ENCODE measurements at places on chromosomes 6 and 20. TPM values are rescaled to one million over a fixed set of nuclear protein-coding genes. Genes with fewer than 3 reads are reported as not detected.

- H3K4me1 ChIP-seq = no peaks in the 10 kb centered on the region
- H3K4me3 ChIP-seq = no peak overlapping the region
- H3K36me3 ChIP-seq = no peaks in the 10 kb centered on the region
- H3K27ac ChIP-seq = no peak overlapping the region
- no peak for DNase-seq
Measured at GRCh38 chr20:9110365-9110764, 41.5 kb downstream of the PLCB4 start.

GRCh38 chr20:57790176-57790575 is 80.4 kb upstream of the PMEPA1 start:
- no peak overlapping the region for H3K27ac ChIP-seq
- H3K36me3 ChIP-seq = no peaks in the 10 kb centered on the region
- peaks cover 2% of the 10 kb centered on the region for H3K27me3 ChIP-seq
- no peak overlapping the region for H3K4me3 ChIP-seq
- no peak for DNase-seq

The CDKN1A gene
- 7.3 TPM for total RNA-seq

- peaks cover 5% of the 10 kb centered on the region for H3K27me3 ChIP-seq
- H3K4me1 ChIP-seq = no peaks in the 10 kb centered on the region
- no peak overlapping the region for H3K4me3 ChIP-seq
- DNase-seq = no peak
- no peak overlapping the region for H3K27ac ChIP-seq
Measured at GRCh38 chr6:134684423-134684795, 265.5 kb downstream of the ALDH8A1 start.

GRCh38 chr6:160831739-160832138 is 129.7 kb downstream of the PLG start:
- H3K27me3 ChIP-seq = no peaks in the 10 kb centered on the region
- H3K27ac ChIP-seq = peak overlapping the region; percentile 4
- H3K36me3 ChIP-seq = no peaks in the 10 kb centered on the region
- H3K4me1 ChIP-seq = no peaks in the 10 kb centered on the region

The MCM9 gene
- 16.7 TPM for total RNA-seq

GRCh38 chr20:12717061-12717460 is 291.7 kb upstream of the SPTLC3 start:
- no peak overlapping the region for H3K27ac ChIP-seq
- no peaks in the 10 kb centered on the region for H3K36me3 ChIP-seq
- no peak for DNase-seq
- no peaks in the 10 kb centered on the region for H3K27me3 ChIP-seq

DNA sequence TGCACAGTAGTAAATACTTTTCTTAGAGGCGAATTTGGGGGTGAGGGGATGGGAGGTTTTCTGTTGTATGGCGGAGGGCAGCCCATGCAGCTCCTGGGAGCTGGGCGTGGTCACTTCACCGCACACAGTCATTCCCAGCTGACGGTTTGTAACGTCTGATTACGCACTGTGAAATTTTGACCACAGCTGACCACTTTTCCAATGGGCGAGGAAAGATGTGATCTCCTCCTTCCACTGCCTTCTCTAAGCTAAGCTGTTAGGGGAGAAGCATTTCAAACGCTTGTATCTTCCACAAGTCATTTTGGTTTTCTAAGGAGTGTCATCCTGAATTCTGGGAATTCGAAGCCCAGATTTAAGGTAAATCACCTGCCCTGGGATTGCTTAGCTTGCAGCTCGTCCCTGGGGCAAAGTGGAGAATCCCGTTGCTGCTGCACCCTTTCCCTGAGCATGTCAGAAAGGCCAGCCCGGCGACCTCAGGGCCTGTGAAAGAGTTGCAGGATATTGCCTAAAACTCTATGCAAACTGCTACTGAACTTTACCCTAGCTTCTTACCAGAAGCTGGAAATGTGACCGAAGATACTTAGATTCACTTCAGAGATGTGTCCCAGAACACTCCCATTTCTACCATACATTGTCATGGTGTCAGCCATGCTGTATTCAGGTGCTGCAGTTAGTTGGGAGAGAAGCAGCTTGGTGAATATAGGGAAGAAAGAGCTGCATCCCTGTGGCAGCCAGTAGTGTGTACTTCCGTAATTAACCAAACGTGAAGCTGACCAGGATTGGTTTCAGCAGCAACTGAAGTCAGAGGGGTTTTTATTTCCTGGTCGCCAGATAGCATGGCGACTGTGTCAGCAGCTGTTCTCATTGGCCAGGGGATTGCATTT is 58.9 kb downstream of the RREB1 start:
- H3K4me1 ChIP-seq = peaks cover 94% of the 10 kb centered on the region
- H3K27ac ChIP-seq = peak overlapping the region; percentile 88
- peak overlapping the region; percentile 6 for H3K4me3 ChIP-seq
- no peaks in the 10 kb centered on the region for H3K27me3 ChIP-seq
- peak; percentile 84 for DNase-seq

GRCh38 chr6:147080225-147080624 is 124.0 kb upstream of the STXBP5 start:
- H3K4me3 ChIP-seq = no peak overlapping the region
- DNase-seq = no peak
- no peaks in the 10 kb centered on the region for H3K4me1 ChIP-seq
- H3K27me3 ChIP-seq = no peaks in the 10 kb centered on the region
- no peak overlapping the region for H3K27ac ChIP-seq

GRCh38 chr6:161761966-161762365 is 488.1 kb upstream of the AGPAT4 start:
- H3K4me1 ChIP-seq = no peaks in the 10 kb centered on the region
- H3K27ac ChIP-seq = no peak overlapping the region
- H3K4me3 ChIP-seq = no peak overlapping the region
- H3K27me3 ChIP-seq = no peaks in the 10 kb centered on the region

GRCh38 chr6:44127186-44128019 is at the start of the genes MRPL14 and TMEM63B:
MRPL14 (minus strand) TSS chr6:44127452; CDS start chr6:44116611, 10,841 bp downstream.
TMEM63B (plus strand) TSS chr6:44127554; CDS start chr6:44134585, 7,031 bp downstream.
- H3K4me1 ChIP-seq = peaks cover 51% of the 10 kb centered on the region
- peak within 1 kb of the TSS; percentile 76 for H3K4me3 ChIP-seq

- H3K4me3 ChIP-seq = no peak overlapping the region
- peaks cover 23% of the 10 kb centered on the region for H3K27me3 ChIP-seq
- no peaks in the 10 kb centered on the region for H3K36me3 ChIP-seq
- H3K4me1 ChIP-seq = no peaks in the 10 kb centered on the region
- no peak overlapping the region for H3K27ac ChIP-seq
Measured at GRCh38 chr6:37799263-37799644, 20.3 kb upstream of the ZFAND3 start.

The SALL4 gene
- 0.11 TPM for total RNA-seq

Measured in K562 (cell line).